ENCODE measurements at places on chromosomes 2 and 18.

DNA sequence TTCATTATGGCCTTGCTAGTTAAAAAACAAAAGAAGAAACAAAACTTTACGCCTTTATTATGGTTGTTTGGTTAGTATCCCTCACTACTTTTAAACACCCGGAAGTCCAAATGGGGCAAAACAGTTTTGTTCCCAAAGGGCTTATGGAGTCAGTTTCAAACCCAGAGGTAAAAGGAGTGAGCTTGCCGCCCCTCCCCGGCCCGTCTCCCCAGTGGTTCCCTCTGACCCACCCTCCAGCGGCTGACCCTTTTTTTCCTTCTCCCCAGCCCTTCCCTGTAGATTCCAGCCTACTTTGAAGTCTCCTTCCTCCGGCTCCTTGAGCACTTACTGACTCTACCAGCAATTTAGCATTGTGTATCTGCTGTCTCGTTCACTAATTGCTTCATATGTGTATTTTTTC lies 209.2 kb downstream of the ICOS start:
- DNase-seq, result no peak

- no peak for DNase-seq
Measured at GRCh38 chr2:13212115-13212514, 495.4 kb downstream of the TRIB2 start.

- DNase-seq, result no peak
Measured at GRCh38 chr2:182522405-182522896, 95.6 kb upstream of the PDE1A start.

GRCh38 chr2:153971250-153971649 lies 99.5 kb downstream of the GALNT13 start:
- no peak for DNase-seq

DNA sequence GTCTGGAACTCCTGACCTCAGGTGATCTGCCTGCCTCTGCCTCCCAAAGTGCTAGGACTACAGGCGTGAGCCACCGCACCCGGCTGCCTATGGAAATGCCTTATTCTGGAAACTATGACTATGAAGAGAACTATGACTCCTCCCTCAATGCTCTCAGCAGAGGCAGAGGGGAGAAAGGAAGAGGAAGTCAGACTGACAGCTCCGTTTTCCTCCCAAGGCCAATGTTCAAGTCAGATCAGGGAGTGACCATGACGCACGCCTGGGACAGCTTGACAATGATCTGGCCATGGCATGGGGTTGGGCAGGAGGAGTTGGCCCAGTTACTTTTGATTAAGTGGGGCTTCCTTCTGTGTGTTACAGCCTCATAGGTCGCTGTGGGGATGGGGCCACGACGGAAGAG lies 44.3 kb upstream of the MRPL33 start:
- no peak for DNase-seq

GRCh38 chr18:50006470-50007046 lies 188.4 kb downstream of the MYO5B start:
- no peak for DNase-seq

DNA sequence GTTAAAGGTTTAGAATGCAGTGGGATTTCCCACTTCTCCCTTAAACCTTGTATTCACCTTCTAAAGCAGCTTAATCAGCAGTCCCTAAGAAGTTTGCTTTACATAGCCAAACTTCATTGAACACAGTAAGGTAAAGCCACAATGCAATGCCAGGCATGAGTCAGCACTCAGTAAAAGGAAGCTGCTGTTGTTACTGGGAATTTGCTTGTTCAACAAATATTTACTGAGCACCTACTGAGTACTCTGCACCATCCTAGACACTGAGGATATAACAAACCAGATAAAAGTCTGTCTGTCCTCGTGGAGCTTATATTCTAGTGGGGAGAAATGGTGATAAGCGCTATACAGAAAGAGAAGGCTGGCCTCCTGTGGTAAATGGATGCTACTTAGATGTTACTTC lies 162.7 kb downstream of the PKP4 start:
- no peak for DNase-seq

GRCh38 chr2:120901201-120901600 lies 165.5 kb downstream of the GLI2 start:
- DNase-seq, result no peak

GRCh38 chr2:26588576-26588975 lies 52.6 kb downstream of the CIB4 start:
- DNase-seq, result peak; percentile 3

DNA sequence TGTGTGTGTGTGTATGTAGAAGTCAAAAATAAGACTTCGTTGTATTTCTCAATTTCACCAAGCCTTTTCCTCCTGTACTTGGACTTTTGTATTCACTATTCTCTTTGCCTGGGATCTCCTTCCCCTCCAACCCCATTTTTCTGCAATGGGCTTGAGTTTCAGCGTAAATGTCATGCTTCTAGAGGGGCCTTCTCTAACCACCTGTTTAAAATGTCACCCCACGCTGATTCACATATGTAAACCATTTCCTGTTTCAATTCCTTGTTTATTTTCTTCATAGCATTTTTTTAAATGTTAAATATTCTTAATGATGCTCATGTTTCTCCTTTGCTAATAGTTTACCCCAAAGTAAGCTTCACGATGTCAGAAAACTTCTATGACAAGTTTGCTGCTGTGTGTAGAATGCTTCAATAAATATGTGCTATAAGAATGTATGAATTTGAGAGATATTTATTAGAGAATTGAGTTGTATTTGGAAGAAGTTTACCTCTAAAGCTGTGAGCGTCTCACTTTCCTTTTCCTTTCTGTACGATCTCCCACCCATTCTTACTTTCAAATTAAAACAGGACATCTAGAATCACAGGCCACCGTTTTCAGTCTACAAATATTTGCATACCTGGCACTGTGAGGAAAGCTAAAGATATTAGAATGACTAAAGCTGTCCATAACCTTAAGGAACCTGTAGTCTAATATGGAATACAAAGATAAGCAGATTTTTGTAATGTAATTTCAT lies 762.4 kb downstream of the LRRTM4 start:
- DNase-seq, result no peak

DNA sequence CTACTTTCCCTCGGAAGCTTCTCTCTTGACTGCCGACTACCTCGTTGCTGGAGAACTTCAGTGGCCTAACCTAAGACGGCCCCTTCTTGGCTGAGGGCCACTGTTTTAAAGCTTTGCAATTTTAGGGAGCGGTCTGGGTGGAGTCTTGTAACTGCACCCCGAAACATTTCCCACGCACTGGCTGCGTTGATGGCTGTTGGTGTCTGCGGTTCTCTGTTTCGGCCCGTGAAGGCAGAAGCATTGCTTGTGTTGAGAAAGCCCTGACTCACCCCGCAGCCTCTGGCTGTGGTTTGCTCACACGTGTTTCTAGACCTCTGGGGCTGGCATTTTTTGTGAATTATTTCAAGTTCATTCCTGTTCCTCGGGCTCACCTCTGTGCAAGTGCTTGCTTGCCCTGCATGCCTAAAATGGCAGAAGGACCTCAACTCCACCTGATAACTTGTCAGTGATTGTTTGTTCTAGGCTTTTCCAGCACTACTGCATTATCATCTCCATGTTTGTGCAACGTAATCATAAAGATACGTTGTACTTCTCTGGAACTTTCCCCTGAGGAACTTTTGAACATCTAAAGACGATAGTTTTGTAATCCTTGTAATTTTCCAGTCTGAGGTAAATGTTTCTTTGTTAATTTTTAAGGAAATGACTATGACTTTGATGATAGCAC lies 94.2 kb upstream of the DLX2 start:
- no peak for DNase-seq

GRCh38 chr18:40124107-40124506 lies 1830.9 kb upstream of the PIK3C3 start:
- DNase-seq, result no peak

GRCh38 chr2:227472265-227473121 lies 537 bp downstream of the AGFG1 start:
- DNase-seq, result peak; percentile 39

All from WTC11 (cell line).